ENCODE measurements at places on chromosomes 11 and 22.
A peak's percentile ranks its signal among the peaks of the same experiment; 100 is the strongest.

DNA sequence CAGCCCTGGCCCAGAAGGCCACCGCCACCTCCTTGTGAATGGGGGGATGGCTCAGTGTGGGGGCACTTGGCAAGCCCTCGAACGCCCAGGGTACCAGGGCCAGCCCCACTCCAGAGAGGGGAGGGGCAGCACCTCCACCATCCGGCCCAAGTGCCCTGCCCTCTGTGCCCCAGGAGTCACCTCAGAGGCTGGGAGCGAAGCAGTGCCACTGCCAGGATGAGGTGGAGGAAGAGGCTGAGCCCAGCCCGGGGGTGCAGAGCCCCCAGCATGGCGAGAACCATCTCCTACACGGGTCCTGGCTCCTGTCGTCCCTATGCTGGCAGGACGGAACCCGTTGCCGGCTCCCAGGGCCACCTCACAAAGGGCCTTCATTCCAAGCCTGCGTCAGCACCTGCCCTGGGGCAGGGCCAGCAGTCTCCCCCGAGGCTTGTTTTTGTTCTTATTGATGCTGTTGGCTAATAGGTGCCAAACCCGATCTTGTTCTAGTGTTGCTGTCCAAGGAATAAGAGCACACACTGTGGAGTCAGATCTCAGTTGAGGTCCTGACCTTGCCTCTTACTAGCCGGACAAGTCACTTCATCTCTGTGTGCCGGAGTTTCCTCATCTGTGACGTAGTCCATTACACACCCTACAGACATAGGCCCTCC lies at the start of gene FREY1:
FREY1 (minus strand) TSS at position 307 of the 647 bp plus-strand sequence; CDS start at position 281, 26 bp downstream.
- DNase-seq: no peak

DNA sequence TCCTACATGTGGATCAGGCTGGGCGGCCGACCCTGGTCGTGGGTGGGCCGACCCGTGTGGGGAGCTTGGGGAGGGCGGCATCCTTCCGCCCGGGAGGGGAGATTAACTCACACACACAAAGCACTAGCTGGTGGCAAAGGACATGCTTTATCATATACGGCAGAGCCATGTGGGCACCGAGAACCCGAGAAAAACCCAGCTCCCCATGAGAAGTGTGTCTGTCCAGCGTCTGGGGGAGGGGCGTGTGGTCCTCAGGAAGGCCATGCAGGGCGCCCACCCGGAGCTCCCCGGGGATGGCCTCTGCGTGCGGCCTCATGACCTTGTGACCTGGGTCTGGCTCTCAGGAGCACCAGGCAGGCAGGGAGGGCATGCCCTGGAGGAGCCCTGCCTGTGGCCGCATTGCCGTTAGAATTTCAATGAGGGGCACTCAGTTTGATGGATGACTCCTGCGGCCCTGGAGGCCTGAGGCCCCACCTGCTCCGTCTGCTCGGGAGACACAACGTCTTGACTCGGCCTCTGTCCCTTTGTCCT lies 39.4 kb upstream of the TOLLIP start:
- no peak for DNase-seq

GRCh38 chr11:78354408-78355308 lies 63.0 kb downstream of the GAB2 start:
- no peak for DNase-seq

- peak; percentile 60 for DNase-seq
Measured at GRCh38 chr11:64206457-64207255, at the start of gene FERMT3. Gene FERMT3 (plus strand): TSS chr11:64206721. CDS start chr11:64207365, 644 bp downstream.

GRCh38 chr11:106913141-106913540 lies 105.1 kb downstream of the GUCY1A2 start:
- no peak for DNase-seq

DNA sequence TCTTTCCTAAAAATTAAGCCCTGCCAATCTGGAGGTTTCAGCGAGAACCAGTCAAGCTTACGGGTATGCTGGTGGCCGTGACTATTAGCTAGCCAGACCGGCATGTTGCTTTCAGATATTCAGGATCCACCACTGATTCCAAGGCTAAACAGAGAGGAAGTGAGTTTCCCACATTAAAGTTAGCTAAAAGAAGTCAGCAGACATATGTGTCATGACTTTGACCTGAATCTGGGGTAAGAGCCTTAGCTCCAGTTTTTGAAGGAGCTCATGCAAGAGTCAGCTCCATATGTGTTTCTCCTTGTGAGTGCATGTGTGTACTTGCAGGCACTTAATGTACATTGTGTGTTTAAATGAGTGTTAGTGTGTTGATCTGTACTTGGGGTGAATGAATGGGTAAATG lies 1.4 kb downstream of the ZFPL1 start:
- no peak for DNase-seq

DNA sequence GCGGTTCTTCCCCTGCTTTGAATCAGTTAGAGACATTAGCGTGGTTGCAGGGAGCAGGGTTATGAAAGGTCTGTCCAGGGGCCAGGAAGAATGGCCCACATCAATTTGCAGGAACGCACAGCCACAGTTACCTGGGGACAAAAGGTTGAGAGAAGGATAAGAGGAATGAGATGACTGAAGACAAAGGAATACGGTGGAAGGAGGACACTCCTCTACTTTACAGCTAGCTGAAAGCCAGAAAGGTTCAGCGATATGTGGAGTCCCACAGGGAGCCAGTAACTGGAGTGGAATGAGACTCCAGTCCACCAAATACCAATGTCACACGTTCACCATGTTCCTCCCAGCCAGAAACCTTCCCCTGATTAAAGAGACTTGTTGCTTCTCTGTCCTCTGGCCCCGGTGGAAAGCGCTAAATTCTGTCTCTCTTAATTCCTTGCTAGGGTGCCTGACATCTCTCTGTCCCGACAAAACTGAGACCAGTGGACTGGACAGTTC lies 10.7 kb downstream of the XNDC1N start:
- DNase-seq: no peak

GRCh38 chr11:35747668-35748067 lies 85.1 kb downstream of the TRIM44 start:
- no peak for DNase-seq

DNA sequence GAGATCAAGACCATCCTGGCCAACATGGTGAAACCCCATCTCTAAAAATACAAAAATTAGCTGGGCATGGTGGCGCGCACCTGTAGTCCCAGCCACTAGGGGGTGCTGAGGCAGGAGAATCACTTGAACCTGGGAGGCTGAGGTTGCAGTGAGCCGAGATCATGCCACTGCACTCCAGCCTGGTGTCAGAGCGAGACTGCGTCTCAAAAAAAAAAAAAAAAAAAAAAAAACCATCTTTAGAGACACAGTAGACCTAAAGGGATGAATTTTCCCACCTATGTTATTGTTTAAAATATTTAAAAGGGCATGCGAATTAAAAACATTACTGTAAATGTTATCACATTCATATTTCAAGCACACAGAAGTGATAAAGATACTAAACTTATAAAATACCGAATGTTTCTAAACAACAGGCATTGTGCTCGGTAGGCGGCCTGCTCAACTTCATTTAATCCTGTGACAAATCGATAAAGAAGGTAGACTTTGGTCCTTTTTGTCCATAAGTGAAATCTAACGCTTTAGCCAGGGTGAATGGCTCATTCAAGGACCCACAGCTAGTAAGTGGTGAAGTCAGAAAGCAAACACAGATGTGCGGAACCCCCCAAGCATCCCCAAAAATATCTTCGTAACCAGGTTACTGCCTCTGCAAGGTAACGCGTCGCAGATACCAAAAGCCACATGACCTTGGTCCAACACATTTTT lies 16.1 kb downstream of the NCAPD3 start:
- DNase-seq: peak; percentile 55

DNA sequence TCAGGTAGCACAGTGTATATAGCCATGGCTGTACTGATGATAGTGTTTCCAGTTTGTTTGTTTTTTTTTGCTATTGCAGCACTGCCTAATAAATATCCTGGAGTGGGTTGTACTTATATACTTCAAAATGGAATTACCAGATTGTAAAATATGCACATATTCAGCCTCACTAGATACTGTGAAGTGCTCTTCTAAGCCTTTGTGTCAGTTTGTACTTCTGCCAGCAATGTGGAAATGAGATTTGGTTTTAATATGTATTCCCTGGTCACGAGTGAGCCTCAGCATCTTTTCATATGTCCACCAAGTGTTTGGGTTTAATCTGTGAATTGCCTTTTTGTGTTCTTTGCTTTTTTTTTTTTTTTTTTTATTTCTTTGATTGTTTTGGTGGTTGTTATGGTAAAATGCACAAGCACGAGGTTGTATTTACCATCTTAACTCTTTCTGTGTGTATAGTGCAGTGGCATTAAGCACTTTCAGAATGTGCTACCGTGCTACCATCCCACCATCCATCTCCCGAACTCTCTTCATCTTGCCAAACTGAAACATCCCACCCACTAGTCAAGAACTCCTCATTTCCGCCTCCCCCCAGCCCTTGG lies 34.9 kb downstream of the ST3GAL4 start:
- DNase-seq: no peak

- DNase-seq: no peak
Measured at GRCh38 chr22:36741204-36741793, 34.6 kb downstream of the IFT27 start.

GRCh38 chr22:42433754-42434682 lies 1.8 kb upstream of the NFAM1 start:
- no peak for DNase-seq

GRCh38 chr11:20429216-20429615 lies 41.7 kb downstream of the PRMT3 start:
- DNase-seq: no peak

- DNase-seq: no peak
Measured at GRCh38 chr11:120185706-120186455, 25.0 kb upstream of the OAF start.

- DNase-seq: no peak
Measured at GRCh38 chr11:16278979-16279378, 77.4 kb downstream of the SOX6 start.

- no peak for DNase-seq
Measured at GRCh38 chr11:47326198-47326597, 26.3 kb downstream of the MYBPC3 start.

DNA sequence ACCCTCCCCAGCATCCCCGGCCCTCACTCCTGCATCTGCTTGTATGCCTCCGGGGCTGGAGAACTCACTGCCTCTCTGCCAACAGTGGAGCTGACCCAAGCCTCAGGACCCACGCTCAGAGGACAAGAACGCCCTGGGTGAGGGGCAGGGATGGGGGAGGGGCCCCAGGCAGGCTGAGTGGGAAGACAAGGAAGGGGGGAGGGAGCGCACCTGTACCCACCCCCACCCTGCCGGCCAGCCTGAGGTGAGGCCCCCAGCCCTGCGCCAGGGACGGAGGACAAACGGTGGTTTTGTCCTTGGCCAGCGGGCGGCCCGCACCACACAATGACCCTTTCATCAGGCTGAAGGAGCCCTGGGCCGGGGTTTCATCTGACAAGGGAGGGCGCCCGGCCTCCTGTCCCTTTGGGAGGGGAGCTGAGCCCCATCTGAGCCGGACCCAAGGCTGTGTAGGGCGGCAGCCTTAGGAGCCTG lies 10.0 kb downstream of the WNT7B start:
- no peak for DNase-seq

- no peak for DNase-seq
Measured at GRCh38 chr11:120606211-120607010, 94.9 kb downstream of the GRIK4 start.

GRCh38 chr22:37519268-37520195 lies at the start of gene CARD10:
Gene CARD10 (minus strand): TSS chr22:37519415. CDS start chr22:37519200, 215 bp downstream.
- DNase-seq: no peak

DNA sequence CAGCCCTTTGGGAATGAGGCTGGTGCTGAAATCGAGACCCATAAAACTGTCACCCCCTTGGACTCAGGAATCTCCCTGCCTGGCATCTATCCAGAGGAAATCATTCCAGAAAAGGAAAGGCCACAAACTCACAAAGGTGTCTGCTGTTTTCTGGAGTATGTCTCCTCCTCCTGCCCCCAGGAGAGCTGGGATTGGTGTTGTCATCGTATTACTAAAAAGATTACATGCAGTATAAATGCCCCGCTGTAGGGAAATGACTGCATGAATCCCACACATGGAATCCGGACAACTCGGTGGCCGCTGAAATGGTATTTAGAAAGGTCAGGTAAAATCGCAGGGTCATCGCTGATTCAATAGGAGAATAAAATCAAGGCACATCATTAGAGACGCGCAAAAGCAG lies 18.9 kb upstream of the RFPL3 start:
- no peak for DNase-seq

GRCh38 chr22:40024201-40025061 lies 29.7 kb downstream of the FAM83F start:
- DNase-seq: peak; percentile 56

- DNase-seq: no peak
Measured at GRCh38 chr11:76185931-76186401, 20.3 kb downstream of the WNT11 start.

DNA sequence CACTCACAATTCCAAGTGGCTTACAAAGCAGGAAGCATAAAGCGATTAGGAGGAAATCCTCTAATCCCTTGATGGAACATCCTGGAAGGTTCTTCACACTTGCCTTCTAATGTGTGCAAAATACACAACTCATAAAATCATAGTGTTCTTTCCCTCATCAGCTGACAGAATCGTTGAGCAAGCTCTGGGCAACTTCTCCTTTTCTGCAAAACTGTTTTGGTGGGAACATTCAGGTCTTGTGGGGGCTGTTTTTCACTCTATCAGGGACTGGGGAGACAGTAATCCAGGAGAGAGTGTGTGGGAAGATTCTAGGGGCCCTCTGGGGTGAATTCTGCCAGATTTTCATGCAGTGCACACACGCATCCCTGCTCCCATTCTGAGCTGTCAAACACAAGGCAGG lies 53.2 kb downstream of the IRAG1 start:
- no peak for DNase-seq

DNA sequence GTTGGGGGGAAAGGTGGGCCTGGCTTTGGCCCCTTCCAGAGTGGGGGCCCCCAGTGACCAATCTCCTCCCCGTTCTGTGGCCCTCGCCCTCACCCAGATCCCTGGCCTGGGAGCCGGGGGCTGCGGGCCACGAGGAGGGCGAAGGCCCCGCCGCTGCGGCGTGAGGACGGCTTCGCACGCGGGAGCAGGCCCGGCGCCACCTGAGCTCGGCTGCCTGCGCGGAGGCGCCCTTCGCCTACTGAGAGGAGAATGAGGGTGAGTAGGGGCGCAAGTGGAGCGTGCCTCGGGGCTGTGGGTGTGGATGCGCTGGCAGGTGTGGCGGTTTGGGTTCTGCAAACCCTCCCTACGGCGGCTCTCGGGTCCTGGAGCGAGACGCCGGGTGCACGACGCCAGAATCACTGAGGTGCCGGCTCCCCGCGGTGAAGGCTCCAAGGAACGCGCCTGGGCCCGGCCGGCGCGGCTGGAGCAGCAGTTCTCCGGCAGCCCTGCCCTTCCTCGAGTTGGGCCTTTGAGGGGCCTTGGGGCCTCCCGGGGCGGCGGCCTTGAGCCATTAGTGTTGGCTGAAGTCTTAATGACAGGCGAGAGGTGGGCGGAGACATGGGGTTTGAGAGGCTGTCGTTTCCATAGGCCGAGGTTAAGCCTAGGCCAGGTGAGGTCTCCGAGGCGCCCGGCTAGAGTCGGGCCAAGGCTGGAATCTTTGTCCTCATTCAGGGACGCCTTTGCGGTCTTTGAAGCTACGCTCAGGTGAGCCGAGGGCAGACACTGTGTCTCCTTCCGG lies 65.3 kb downstream of the CTTN start:
- no peak for DNase-seq

DNA sequence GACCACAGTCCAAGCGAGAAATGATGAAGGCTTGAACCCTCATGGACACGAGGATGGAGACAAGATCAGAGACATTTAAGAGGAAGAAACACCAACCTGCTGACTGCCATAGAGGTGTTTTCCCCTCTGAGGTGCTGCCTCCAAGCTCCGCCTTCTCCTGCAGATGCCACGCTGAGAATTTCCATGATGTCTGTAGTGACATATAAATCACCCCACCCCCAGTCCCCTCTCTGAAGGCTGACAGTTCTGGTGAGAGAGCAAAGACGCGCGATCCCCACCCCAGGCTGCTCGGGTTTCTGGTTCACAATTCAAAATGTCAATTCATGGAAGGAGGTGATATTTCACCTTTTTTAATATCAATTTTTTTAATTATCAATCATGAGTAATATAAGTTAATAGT lies 28.2 kb downstream of the LRRC32 start:
- DNase-seq: no peak

- no peak for DNase-seq
Measured at GRCh38 chr22:26450453-26451185, 21.6 kb downstream of the ASPHD2 start.
